ENCODE measurements at places on chromosomes 12 and 14.

DNA sequence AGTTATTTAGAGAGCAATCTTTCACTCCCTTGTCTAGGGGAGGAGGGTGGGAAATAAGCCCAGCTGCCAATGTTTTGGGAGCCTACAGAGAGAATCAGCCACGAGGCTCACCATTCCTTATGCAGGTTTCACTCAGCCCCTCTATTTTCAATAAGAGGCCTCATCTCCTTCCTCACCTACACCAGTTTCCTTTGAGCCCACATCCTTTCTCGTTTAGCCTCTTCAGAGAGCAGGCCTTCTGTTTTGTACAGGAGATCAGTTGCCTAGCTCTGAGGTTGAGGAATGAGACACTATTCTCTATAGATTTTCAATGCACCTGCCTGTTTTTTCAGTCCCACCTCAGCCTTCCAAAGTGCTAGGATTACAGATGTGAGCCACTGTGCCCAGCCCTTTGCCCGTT, 17.9 kb downstream of the SNAPC1 start:
- no peak for DNase-seq

- no peak for DNase-seq
Measured at GRCh38 chr12:11811008-11811407, 161.5 kb downstream of the ETV6 start.

- no peak for DNase-seq
Measured at GRCh38 chr14:79342942-79343341, 868.4 kb downstream of the DIO2 start.

DNA sequence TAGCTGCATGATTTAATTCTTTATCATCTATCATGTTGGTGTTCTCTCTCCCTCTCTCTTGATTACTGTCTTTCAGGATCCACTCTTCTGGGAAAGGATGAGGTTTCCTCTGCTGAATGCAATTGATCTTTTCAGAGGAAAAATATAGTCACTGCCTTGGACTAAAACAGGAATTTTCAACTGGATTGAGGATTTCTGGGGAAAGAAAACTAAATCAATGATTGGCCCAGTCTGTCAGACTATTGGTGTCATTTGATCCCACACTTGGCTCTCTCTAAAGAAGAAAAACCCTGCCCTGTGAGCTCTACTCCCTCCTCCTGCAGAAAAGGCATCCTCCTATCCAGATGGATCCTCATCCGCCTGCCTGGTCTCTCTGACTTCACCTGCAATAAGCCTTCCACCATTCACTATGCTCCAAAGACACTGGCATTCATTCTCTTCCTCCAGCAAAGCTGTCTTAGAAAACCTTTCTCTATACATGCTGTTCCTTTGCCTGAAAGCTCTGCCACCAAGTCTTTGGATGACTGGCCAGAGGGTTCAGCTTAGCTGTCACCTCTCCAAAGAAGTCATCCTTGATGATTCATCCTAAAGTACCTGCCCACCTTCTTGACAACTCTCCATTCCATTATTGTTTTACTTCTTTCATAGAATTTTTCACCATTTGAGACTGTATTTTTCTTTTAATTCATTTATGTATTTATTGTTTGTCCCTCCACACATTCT, 127.7 kb upstream of the CAND1 start:
- no peak for DNase-seq

DNA sequence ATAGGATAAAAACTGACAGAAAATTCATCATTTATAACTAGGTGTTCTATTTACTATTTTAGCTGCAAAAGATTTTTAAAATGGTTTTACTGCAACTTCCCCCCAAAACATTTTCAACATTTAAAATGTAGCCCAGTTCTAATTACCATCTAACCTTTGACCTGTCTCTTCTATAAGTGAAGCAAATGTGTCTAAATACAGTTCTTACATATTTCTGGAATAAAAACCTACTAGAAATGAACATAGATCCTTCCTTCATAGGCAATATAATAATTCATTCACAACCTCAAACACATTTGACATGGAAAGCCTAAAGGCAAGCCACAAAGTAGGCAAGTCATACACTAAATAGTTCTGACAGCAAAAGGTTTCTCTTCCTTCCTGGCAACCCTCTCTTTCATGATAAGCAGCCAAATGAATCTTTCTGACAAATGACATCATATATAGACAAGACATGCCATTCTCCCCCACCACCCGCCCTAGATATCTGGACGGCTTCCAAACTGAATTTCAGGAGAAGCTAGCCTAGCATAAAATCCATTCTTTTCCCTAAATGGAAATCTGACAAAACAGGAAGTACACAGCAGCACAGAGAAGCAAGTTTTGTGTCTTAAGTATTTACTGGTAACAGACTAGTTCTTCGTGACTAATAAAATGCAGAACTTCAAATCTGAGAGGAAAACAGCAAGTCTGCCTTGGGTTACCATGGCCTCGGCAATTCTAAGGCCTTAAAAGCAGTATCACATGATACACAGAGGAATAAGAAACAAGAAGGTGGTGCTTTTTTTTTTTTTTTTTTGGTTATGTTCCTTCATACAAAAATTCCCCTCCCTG, 17.2 kb upstream of the ARID4A start:
- DNase-seq: no peak

DNA sequence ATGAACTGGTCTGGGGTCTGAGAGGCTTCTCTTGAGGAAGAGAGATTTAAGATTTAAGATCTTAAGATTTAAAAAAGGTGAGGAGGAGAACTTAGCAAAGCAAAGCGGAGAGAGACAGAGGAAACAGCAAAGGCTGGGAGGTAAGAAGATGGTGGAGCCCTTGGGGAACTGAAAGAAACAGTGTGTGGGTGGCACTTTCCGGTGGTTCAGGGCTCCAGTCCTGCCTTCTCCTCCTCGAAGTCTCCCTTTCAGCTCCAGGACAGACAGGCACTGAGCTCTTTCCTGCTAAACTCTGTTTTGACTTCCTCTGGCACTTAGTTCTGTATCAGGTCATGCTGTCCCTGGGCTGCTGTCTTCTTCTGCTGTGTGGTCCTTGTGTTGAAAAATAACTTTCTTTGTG, 298.7 kb upstream of the SRRM4 start:
- DNase-seq: no peak

DNA sequence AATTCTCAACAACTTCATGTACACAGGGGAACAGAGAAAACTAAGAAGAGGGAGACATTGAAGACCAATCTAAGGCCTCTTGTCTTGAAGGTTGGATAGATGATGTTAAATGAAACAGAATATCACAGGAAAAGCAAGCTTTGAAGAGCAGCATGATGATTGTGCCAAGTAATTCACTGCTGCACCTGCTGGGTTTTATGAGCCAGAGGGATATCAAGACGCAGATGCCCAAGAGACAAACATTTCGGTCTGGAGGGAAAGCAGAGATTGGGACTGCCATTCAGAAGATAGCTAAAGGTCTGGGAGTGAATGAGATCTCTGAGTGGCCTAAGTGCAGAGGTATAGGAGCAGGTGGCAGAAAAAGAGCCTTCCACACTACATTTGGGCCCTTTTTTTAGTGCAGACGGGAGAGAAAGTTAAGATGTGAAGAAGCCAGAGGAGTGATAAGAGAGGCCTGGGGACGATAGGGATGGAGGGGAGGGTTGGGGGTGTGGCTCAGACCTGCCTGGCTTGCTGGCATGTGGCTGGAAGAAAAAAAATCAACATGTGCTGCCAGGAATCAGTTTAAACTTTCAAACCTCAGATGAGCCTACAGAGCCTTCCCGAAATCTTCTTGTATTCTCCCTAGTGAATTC, 200.6 kb downstream of the AEBP2 start:
- DNase-seq: no peak

- no peak for DNase-seq
Measured at GRCh38 chr14:104596927-104597351, 7.6 kb downstream of the TMEM179 start.

GRCh38 chr12:14272956-14273912, 92.2 kb upstream of the ATF7IP start:
- no peak for DNase-seq

GRCh38 chr14:96119947-96120346, 80.8 kb downstream of the C14orf132 start:
- DNase-seq: no peak

DNA sequence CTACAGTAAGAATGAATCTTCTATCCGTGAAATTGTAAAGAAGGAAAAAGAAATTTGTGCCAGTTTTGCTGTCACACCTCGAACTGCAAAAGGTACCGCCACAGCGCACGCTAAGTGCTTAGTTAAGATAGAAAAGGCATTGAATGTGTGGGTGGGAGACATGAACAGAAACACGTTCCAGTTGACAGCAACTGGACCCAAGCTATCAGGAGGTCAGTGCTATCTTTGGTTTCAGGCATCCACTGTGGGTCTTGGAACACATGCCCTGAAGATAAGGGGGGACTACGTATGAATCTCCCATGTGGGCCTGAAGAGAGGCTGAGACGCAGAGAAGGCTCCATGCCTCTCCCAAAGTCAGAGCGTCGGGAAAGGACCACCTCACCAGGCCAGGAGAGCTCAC, 9.8 kb downstream of the IFFO1 start:
- no peak for DNase-seq

- DNase-seq: no peak
Measured at GRCh38 chr14:27836386-27836785, 930.2 kb upstream of the FOXG1 start.

DNA sequence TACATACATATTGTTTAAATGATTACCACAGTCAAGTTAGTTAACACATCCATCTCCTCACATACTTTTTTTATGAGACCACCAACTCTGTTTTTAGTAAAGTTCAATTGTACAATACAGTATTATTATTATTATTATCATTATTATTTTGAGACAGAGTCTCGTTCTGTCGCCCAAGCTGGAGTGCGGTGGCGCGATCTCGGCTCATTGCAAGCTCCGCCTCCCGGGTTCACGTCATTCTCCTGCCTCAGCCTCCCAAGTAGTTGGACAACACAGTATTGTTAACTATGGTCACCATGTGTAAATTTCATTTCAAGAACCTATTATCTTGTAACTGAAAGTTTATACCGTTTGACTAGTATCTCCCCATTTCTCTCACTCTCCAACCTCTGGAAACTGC, 942.0 kb upstream of the FBXO33 start:
- no peak for DNase-seq

DNA sequence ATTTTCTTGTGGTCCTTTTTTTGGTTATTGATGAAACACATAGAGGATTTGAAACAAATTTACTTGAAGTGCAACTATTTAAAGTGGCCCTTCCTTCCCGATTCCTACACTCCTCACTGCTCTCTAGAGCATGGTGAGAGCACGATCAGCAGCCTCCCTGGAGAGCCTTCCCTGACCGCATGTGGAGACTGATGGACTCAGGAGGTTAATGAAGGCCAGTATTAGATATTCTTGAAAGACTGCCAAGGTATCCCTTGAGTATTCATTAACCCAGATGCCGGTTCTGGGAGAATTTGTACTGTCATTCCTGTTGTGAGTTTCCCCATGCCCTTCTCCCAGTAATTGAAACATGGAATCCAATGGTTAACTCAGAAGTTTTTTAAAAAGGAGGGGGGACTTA, 102.8 kb upstream of the FGD4 start:
- DNase-seq: no peak

DNA sequence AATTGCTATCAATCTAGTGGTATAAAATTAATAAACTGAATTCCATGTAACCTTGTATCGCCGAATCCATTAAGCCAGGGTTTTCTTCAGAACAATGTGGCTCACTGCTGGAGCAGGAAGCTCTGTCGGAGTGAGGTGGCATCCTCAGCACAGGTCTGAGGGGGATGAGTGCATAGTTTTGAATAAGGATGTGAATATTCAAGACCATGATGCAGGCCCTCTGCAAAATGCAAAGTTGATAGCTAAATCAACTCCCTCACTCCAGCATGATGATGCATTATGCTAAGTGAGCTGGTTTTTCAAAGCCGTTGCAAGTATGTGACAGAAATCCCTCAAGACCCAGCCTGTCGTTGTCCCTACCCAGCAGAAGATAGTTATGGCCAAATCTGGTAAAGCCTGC, 53.0 kb downstream of the TRIM9 start:
- DNase-seq: no peak

DNA sequence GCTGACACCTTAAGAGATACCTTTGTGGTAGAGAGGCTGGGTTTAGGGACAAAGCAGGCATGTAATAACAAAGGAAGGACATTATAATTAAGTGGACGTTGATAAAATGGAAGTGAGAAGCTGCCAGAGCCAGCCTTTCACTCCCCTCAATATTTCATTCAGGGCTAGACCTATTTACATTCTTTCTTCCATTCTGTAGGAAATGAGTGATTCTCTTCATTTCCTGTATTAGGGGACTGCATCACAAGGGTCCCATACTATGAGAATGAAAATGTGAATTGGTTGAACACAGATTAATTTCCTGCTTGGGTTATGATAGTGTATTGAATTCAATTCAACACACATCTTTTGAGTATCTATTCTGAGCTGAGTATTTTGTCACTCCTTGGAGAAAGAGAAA, 143.0 kb downstream of the OTOGL start:
- DNase-seq: no peak

Data from T follicular helper cell (primary cell).